ENCODE measurements at places on chromosomes 7 and 10.

GRCh38 chr10:63396133-63396761 lies 69.5 kb downstream of the JMJD1C start:
- H3K27ac ChIP-seq: no peak overlapping the region
- DNase-seq: no peak
- peaks cover 25% of the 10 kb centered on the region for H3K4me1 ChIP-seq

DNA sequence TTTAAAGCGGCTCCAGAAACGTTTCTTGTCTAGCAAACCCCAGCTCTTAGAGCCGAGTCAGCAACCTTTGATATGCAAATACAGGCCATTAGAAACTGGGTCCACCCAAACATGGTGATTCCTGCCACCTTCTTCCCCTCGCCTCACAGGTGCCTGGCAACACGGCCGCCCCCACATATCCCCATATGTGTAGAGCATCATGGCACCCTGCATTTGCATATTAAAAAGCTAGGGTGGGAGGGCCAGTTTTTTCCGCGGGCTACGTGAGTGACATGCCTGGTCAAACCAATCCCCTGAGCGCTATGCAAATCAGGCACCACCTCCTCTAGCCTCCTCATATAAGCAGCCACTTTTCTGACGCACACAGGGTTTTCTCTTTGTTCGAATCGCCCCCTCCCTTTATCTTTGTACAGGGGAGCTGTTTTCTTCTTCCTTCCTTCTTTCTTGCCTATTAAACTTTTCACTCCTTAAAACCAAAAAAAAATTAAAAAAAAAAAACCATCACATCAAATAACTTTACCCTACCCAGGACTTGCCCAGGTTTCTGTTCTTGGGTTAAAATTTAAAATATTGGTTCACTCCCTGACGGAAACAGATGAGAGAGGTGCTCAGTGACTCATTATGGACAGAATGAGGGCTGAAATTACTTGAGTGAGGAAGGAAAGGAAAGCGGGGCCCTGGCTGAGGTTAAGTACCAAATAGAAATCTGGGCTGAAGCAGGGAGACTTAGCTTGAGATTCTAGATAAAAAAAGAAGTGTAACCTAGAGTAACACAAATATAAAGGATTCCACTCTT lies 59.8 kb downstream of the COA1 start:
- peak; percentile 59 for DNase-seq
- H3K36me3 ChIP-seq: peaks cover 3% of the 10 kb centered on the region
- peak overlapping the region; percentile 69 for H3K4me3 ChIP-seq
- peak overlapping the region; percentile 87 for H3K27ac ChIP-seq
- peaks cover 33% of the 10 kb centered on the region for H3K4me1 ChIP-seq

- DNase-seq: no peak
- H3K4me1 ChIP-seq: no peaks in the 10 kb centered on the region
- H3K27me3 ChIP-seq: no peaks in the 10 kb centered on the region
- no peaks in the 10 kb centered on the region for H3K36me3 ChIP-seq
Measured at GRCh38 chr10:113322843-113323242, 230.0 kb upstream of the HABP2 start.

GRCh38 chr10:63005246-63005645 lies 127.9 kb upstream of the NRBF2 start:
- no peaks in the 10 kb centered on the region for H3K36me3 ChIP-seq
- peaks cover 3% of the 10 kb centered on the region for H3K4me1 ChIP-seq
- no peak overlapping the region for H3K27ac ChIP-seq
- no peak overlapping the region for H3K4me3 ChIP-seq

- no peaks in the 10 kb centered on the region for H3K36me3 ChIP-seq
- no peaks in the 10 kb centered on the region for H3K4me1 ChIP-seq
- no peak overlapping the region for H3K27ac ChIP-seq
- H3K4me3 ChIP-seq: no peak overlapping the region
Measured at GRCh38 chr7:70463352-70463938, 668.5 kb upstream of the GALNT17 start.

GRCh38 chr10:27188897-27189296 lies 33.7 kb downstream of the MASTL start:
- no peak for DNase-seq
- no peak overlapping the region for H3K27ac ChIP-seq
- peaks cover 32% of the 10 kb centered on the region for H3K36me3 ChIP-seq
- no peaks in the 10 kb centered on the region for H3K4me1 ChIP-seq
- no peak overlapping the region for H3K4me3 ChIP-seq
- H3K27me3 ChIP-seq: no peaks in the 10 kb centered on the region

- H3K27me3 ChIP-seq: no peaks in the 10 kb centered on the region
- H3K4me3 ChIP-seq: peak overlapping the region; percentile 41
- H3K4me1 ChIP-seq: peaks cover 26% of the 10 kb centered on the region
- no peak for DNase-seq
- peaks cover 3% of the 10 kb centered on the region for H3K36me3 ChIP-seq
- H3K27ac ChIP-seq: peak overlapping the region; percentile 55
Measured at GRCh38 chr10:31346953-31347352, 27.9 kb downstream of the ZEB1 start.

DNA sequence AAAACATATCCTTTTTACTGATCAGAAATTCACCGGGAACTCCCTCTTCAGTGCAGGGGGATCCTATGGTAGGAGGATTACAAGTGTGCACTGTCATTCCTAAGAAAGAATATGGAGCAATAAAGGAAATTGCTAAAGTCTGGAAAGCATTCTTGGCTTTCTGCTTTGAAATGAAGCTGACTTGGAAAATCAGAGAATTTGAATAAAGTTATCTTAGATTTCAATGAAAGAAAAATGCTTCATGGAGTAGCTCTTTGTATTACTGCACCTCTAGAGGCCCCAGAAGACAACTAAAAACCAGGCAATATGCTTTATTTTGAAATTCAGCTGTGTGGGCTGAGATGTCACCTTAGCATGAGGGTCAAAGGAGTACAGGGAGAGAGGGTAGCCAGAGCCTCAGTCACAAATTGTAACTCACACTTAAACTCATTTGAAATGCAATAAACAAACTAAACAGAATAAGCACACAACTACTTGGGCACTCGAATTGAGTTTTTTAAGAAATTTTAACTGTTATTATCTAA lies 102.5 kb downstream of the IMMP2L start:
- DNase-seq: no peak
- H3K36me3 ChIP-seq: no peaks in the 10 kb centered on the region
- H3K27ac ChIP-seq: no peak overlapping the region
- no peaks in the 10 kb centered on the region for H3K27me3 ChIP-seq
- H3K4me1 ChIP-seq: peaks cover 4% of the 10 kb centered on the region

- H3K4me3 ChIP-seq: no peak overlapping the region
- no peak for DNase-seq
Measured at GRCh38 chr10:79146611-79147130, 77.9 kb downstream of the ZMIZ1 start.

- peaks cover 14% of the 10 kb centered on the region for H3K27me3 ChIP-seq
- H3K4me1 ChIP-seq: no peaks in the 10 kb centered on the region
- DNase-seq: no peak
Measured at GRCh38 chr10:48672596-48673265, 11.9 kb upstream of the WDFY4 start.

DNA sequence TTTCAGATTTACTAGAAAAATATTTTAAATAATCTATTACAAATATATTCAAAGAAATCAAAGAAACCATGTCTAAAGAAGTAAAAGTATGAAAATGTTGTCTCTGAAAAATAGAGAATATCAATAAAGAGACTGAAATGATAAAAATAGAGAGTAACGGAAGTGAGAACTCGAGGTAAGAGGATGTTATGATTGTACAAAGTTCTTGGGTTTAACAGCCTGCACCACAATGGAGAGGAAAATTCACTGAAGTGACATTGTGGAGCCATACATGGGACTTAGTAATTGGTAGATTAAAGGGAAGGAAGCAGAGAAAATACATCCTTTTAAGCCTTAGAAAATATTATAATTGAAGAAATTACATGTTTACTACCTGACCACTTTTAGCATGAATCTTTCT lies 77.9 kb downstream of the THSD7A start:
- no peak overlapping the region for H3K27ac ChIP-seq
- no peaks in the 10 kb centered on the region for H3K4me1 ChIP-seq
- H3K27me3 ChIP-seq: no peaks in the 10 kb centered on the region
- H3K4me3 ChIP-seq: no peak overlapping the region
- no peaks in the 10 kb centered on the region for H3K36me3 ChIP-seq

GRCh38 chr7:19698331-19698730 lies 10.5 kb downstream of the POLR1F start:
- H3K27me3 ChIP-seq: no peaks in the 10 kb centered on the region
- H3K4me3 ChIP-seq: no peak overlapping the region
- no peak for DNase-seq
- H3K27ac ChIP-seq: no peak overlapping the region
- H3K4me1 ChIP-seq: no peaks in the 10 kb centered on the region

GRCh38 chr10:92761571-92761970 lies 71.8 kb downstream of the HHEX start:
- H3K27me3 ChIP-seq: peaks cover 27% of the 10 kb centered on the region
- H3K4me3 ChIP-seq: no peak overlapping the region
- no peaks in the 10 kb centered on the region for H3K4me1 ChIP-seq
- H3K36me3 ChIP-seq: no peaks in the 10 kb centered on the region
- no peak overlapping the region for H3K27ac ChIP-seq

DNA sequence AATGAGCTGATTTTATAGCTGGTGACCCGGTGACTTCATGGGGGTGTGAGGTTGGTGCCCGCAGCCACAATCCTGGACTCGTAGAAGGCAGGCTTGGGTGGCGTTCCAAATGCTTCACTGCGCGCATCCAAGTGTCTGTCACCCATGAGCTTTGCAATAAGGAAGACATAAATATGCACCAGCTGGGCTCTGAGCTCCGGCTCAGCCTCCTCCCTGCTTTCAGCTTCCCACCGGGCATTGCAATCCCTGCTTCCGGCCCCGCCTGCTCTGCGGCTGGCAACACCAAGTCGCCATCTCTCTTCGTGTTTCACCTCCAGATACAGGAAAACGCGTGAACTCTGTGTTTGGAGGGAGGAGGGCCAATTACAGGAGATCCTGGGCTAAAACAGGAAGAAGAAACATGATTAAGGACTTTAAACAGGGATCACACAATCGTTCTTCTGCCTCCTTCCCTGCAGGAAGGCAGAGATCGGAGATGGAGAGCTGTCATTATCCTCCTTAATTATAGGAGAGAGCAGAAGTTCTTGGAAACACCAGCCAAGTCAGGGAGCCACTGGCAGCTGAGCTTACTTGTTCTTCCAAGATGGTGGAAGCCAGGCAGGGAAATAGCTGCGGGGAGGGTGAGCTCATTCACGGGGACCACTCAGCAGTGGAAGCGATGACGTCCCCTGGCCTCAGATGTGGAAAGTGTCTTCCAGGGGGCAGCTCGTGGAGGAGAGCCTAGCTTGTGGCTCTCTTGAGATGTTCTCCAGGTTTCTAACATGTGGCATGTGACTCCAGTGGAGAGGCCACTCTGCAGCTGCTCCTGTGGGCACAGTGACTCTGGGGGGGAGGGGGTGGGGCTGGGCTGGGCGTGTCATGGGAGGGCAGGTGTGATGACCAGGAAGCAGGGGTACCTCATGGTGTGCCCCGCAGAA lies 134.9 kb downstream of the CAMK1D start:
- no peak for DNase-seq
- no peak overlapping the region for H3K4me3 ChIP-seq
- peak overlapping the region; percentile 70 for H3K27ac ChIP-seq
- H3K27me3 ChIP-seq: no peaks in the 10 kb centered on the region
- H3K4me1 ChIP-seq: peaks cover 21% of the 10 kb centered on the region

DNA sequence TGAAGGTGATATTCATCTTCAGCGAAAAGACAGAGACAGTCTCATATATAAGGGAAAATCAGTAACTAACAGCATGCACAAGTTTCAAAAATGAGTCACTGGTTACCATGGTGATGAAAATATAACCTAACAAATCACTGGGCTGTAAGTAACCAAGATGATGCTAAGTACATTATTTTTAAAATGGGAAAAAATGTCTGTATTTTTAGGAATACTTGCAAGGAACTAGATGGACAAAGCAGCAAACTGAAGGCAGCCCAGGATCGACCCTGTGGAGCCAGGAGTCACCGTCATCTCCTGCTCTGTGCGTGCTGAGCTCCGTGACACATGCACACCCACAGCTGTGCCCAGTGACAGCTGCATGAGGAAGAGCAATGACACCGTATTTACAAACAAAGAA lies 137.3 kb downstream of the ELMO1 start:
- peaks cover 35% of the 10 kb centered on the region for H3K4me1 ChIP-seq
- H3K27ac ChIP-seq: peak overlapping the region; percentile 96
- peak overlapping the region; percentile 65 for H3K4me3 ChIP-seq
- H3K36me3 ChIP-seq: peaks cover 22% of the 10 kb centered on the region
- no peak for DNase-seq

GRCh38 chr7:1229956-1230355 lies 2.7 kb upstream of the UNCX start:
- peaks cover 49% of the 10 kb centered on the region for H3K36me3 ChIP-seq
- H3K27ac ChIP-seq: no peak overlapping the region
- DNase-seq: no peak

GRCh38 chr7:120468611-120469010 lies 195.6 kb downstream of the KCND2 start:
- no peak for DNase-seq
- H3K4me3 ChIP-seq: no peak overlapping the region
- no peak overlapping the region for H3K27ac ChIP-seq
- no peaks in the 10 kb centered on the region for H3K27me3 ChIP-seq
- no peaks in the 10 kb centered on the region for H3K36me3 ChIP-seq
- no peaks in the 10 kb centered on the region for H3K4me1 ChIP-seq

DNA sequence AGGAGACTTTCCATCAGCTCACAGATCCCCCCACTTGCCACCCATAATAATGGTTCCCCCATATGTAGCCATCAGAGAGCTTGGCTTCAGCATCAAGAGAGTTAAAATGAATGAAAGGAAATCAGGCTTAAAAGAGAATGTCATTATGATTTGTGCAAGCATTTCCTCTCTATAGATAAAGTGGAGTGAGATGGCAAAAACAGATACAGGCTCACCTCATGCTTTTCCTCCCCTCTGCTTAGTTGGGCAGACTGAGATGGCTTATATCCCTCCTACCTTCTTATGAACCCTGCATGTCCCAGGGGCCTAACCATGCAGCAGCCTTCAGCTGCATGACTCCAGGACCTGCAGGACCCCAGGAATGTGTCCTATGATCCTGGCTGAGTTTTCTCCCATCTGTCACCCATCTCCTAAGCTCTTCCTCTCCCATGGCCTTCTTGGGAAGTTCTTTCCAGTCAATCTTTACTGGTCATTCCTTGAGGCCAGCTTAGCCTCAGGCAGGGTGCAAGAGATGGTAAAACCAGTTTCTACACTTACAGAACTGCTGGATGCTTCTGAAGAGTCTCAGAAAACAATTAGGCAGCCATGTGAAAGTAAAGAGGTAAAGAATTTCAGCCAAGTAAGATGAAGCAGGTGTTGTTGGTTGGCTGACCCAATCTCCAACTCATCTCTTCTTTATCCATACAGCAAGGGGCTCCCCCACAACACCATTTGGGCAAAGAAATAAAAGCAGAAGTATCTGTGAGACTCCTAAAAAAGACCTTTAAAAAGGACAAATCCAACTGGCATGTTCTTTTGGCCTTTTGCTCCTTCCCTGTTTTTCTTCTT lies 159.7 kb downstream of the RTKN2 start:
- H3K36me3 ChIP-seq: no peaks in the 10 kb centered on the region
- no peak for DNase-seq
- no peak overlapping the region for H3K27ac ChIP-seq

- H3K36me3 ChIP-seq: peaks cover 15% of the 10 kb centered on the region
- DNase-seq: no peak
- H3K4me1 ChIP-seq: peaks cover 7% of the 10 kb centered on the region
Measured at GRCh38 chr10:35214607-35215020, 88.0 kb downstream of the CREM start.
